Naive B cell (primary cell): ENCODE measurements at places on chromosomes 3 and 15. TPM values are rescaled to one million over a fixed set of nuclear protein-coding genes. Genes with fewer than 3 reads are reported as not detected.

Gene DPH3
- polyA plus RNA-seq: 25.9 TPM

Gene STXBP5L
- polyA plus RNA-seq: not detected

Gene TMF1
- 54.3 TPM for polyA plus RNA-seq

Gene DGKG
- polyA plus RNA-seq: not detected

Gene MYL3
- not detected for polyA plus RNA-seq

Gene HES1
- 43.5 TPM for polyA plus RNA-seq

Gene OSBPL10
- 47.8 TPM for polyA plus RNA-seq

Gene IGF1R
- 3.0 TPM for polyA plus RNA-seq

Gene PCYT1A
- polyA plus RNA-seq: 9.3 TPM

Gene NANOGP8
- polyA plus RNA-seq: not detected
